ENCODE measurements at places on chromosomes 4 and X. TPM values are rescaled to one million over a fixed set of nuclear protein-coding genes. Genes with fewer than 3 reads are reported as not detected.

Gene ARAP2
- 7.1 TPM for polyA plus RNA-seq

GRCh38 chr4:58113126-58113525 is 1002.9 kb upstream of the IGFBP7 start:
- no peak for DNase-seq

Gene FREM3
- polyA plus RNA-seq, result 0.34 TPM

DNA sequence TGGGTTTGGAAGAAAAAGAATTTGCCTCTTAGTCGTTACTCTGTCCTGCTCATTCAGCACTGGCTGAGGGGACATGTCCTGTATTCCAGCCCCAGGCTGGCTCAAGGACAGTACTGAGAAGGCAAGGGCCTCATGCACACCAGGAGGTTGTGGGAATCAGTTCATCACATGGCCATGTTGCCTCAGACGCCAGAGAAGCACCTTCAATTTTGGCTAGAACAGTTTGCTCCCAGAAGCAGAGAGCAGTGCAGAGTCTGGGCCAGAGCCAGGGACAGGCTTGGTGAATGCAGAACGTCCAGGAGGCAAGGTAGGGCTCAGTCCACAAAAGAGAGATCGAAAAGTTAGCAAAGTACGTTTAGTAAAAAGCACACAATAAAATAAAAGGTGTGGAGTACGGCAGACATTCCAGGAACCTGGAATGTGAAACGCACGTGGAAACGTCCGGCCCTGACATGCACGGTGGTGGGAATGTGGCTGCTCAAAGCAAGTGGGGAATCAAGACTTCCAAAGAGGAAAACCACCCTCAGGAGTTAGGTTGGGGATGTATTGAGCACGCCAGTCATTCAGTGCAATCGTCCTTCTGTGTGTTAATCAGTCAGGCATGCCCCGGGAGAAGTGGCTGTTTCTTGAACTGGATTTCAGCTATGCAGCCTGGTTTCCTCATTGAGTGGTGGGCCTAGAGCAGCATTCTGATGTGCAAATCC is 1.2 kb upstream of the SLC2A9 start:
- no peak for DNase-seq

Gene ZXDA
- polyA plus RNA-seq, result 5.3 TPM

GRCh38 chr4:155889031-155889793 is 14.3 kb upstream of the TDO2 start:
- no peak for DNase-seq

Gene CXorf49
- polyA plus RNA-seq, result not detected

- DNase-seq, result no peak
Measured at GRCh38 chrX:40938423-40938822, 146.8 kb upstream of the USP9X start.

- no peak for DNase-seq
Measured at GRCh38 chr4:139511320-139511719, 44.7 kb downstream of the SETD7 start.

DNA sequence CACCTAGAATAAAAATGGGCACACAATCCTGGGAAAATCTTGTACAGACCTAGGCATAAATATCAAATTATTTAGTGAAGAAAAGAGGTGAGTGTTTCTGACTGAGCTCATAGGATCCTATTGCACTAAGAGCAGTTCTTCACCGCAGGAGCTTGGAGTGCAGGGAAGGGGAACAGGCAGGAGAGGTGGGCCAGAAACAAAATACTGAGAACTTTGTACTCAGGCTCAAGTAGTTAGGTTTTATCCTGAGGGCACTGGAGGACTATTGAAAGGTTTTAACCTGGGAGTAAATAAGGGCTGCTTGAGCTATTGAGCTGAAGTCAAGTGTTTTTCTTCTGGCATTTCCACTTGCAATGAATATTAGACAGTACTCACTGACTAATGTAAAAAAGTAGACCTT is 12.2 kb downstream of the EPHA5 start:
- no peak for DNase-seq

DNA sequence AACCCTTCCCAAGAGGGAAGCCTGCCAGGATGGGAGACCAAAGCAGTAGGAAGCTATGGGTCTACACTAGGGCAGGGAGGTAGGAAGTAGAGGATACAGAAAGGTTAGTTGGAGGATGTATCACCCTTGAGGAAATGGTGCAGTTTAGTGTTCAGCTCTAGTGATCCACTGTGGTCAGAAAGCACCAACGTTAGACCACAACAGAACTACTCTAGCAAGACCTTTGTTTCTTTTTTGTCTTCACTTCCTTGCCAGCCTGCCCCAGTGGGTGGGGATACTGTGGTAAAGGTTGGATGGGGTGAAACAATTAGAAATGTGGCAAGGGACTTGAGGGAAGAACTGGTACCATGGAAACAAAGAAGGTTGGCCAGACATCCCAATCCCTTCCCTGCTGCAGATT is 83.3 kb downstream of the DDIT4L start:
- DNase-seq, result no peak

GRCh38 chr4:153603258-153603657 is 80.8 kb upstream of the TLR2 start:
- no peak for DNase-seq

Gene CEP135
- polyA plus RNA-seq, result 13.0 TPM

- DNase-seq, result peak; percentile 58
Measured at GRCh38 chr4:81466841-81467671, 4.7 kb downstream of the RASGEF1B start.

DNA sequence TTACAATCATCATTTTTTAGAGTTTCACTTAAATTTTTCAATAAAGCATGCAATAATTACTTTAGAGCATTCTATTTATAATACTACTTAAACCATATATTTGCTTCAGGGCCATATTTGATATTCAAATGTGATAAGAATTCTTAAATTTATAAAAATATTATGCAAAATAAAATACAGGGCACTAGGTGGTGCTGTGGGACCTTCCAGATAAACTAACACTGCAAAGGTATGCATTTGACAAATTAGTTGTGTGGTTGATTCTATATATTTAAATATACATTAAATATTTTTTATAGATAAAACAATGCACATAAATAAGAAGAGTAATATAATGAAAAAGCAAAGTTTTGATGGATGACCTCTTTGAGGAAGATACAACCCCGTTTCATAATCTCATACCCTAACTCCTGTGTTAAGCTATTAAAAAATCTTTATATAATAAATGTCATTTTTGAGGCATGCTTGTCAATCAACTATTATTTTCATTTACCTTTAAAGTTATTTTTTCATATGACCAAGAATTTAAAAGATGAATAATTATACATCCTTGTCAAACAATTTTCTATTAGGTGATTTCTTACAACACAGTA is 128.4 kb downstream of the REELD1 start:
- DNase-seq, result no peak

- DNase-seq, result no peak
Measured at GRCh38 chrX:63746278-63746677, 38.7 kb downstream of the ARHGEF9 start.

Gene TMSB15A
- 56.7 TPM for polyA plus RNA-seq

Gene HTATSF1
- polyA plus RNA-seq, result 107 TPM

DNA sequence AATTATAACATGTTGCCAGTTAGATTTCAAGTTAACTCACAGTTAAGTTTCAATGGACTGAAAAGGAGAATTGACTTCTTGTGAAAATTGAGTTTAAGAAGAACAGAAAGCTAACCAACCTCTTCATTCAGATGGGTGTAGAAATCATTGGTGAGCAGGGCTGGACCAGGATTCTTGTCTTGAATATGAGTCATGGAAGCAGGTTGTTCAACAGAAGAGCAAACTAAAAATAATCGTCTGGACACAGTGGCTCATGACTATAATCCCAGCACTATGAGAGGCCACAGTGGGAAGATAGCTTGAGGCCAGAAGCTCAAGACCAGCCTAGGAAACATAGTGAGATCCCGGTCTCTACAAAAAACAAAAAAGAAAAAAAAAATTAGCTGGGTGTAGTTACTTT is 98.2 kb downstream of the ARSJ start:
- no peak for DNase-seq

- DNase-seq, result peak; percentile 27
Measured at GRCh38 chr4:52751487-52751911, 274 bp upstream of the ERVMER34-1 start.

Gene SRPX2
- polyA plus RNA-seq, result 15.4 TPM

Measured in left renal pelvis (tissue), 4 donors.